Nasal cavity respiratory epithelium epithelial cell of viscerocranial mucosa (primary cell): ENCODE measurements at places on chromosomes 2 and 18. TPM values are rescaled to one million over a fixed set of nuclear protein-coding genes. Genes with fewer than 3 reads are reported as not detected.

DSC3 gene
- 362 and 394 TPM in 2 replicates for total RNA-seq

KCNE4 gene
- 0.14 TPM in 1 of 2 replicates, not detected in the other for total RNA-seq

ANKRD29 gene
- total RNA-seq, result 8.9 and 23.4 TPM in 2 replicates

PCGF1 gene
- total RNA-seq, result 36.4 and 39.0 TPM in 2 replicates

EPB41L3 gene
- 0.68 and 2.1 TPM in 2 replicates for total RNA-seq

POLR1A gene
- 12.3 and 40.0 TPM in 2 replicates for total RNA-seq

ST8SIA5 gene
- 0.07 TPM in 1 of 2 replicates, not detected in the other for total RNA-seq

SLC5A7 gene
- not detected in 2 replicates for total RNA-seq

DTNB gene
- total RNA-seq, result 7.2 and 16.8 TPM in 2 replicates

ADAM23 gene
- under 0.01 and 1.5 TPM in 2 replicates for total RNA-seq

AMER3 gene
- not detected in 2 replicates for total RNA-seq

MC2R gene
- not detected in 2 replicates for total RNA-seq

GALR1 gene
- not detected in 2 replicates for total RNA-seq
